CD4-positive, alpha-beta T cell treated with Interleukin-12 subunit alpha and Interleukin-12 subunit beta, for 1 hour (primary cell): ENCODE measurements at places on chromosomes 12 and 14.

GRCh38 chr14:97485201-97485600 lies 688.0 kb downstream of the VRK1 start:
- DNase-seq, result no peak

- no peak for DNase-seq
Observed at GRCh38 chr14:36863271-36863670, 201.6 kb downstream of the PAX9 start.

GRCh38 chr12:12717586-12718380 lies 615 bp downstream of the CDKN1B start:
- peak; percentile 36 for DNase-seq

DNA sequence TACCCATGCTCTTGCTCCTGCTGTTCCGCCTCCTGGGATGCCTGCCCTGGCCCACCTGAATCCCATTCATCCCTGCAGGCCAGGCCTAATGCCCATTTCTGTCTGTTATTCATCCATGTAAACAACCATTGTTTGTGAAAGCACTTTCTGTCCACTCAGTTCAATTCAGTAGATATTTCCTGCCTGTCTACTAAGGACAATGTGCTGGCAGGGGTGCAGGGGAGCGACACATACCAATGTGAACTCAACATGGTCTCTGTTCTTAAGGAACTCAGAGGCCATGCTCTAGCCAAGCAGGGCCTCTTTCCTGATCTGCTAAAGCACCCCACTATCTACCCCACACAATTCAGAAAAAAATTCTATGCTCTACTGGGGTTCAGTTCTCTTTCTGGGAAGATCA lies 88.5 kb upstream of the ZFP36L1 start:
- DNase-seq, result no peak

DNA sequence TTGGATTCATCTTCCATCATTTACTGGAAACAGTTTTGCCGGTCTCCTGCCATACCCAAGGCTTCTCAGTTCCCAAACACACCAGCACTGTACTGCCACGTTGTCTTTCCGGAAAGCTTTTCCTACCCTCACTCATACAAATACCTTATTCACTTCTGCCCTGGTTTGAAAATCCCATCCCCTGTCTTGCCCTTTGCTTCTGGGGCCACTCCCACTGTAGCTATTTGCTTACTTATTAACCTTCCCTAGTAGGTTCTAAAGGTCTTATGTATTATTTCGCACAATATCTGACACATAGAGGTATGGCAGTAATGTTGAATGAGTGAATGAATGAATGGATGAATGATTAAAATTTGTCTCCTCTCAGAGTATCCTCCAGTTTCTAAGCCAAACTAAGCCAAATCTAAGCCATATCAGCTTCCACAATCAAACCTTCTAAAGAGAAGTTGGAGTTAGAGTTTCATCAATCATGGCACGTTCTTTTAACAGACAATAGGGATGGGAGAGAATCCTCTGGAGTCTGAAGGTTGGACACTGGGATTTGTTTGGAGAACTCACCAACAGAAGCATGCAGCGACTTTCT lies 18.6 kb downstream of the TSPAN8 start:
- DNase-seq, result no peak

DNA sequence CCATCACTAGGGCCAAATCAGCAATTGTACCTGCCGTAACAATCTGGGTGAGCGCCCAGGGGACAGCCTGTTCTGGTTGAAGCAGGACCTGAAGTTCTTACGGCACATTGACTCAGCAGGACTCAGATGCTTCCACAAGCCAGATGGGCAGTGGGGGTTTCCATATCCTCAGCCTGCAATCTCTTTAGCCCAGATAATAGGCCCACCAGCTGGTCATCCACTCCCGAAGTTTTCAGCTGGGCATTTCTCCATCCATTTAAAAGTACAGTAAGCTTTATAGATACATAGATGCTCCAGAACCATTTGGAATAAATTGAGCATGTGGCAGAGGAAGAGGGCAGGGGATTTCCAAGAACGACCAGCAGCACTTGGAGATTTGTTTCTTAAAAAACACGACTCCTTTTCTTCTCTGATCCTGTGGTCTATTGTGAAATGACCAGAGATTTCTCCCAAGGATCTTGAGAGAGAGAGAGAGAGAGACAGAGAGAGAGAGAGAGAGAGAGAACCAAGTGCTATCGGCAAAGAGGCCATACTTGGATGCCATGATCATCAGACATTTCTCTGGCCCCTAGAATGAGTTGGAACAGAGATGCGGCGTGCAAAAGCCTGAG lies 74.8 kb upstream of the PLXNC1 start:
- DNase-seq, result no peak

DNA sequence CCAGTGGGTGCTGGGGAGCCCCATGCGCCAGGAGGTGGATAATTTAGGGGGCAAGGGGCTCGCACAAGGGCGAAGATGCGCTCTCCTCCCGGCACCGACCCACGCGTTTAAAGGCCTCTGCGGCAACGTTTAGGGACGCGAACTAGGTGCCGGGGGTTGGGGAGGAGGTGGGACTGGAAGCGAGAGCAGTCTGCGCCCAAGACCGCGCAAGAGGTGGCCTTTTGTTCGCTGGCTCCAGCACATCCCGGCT lies 1.3 kb downstream of the SLC38A1 start:
- peak; percentile 41 for DNase-seq

DNA sequence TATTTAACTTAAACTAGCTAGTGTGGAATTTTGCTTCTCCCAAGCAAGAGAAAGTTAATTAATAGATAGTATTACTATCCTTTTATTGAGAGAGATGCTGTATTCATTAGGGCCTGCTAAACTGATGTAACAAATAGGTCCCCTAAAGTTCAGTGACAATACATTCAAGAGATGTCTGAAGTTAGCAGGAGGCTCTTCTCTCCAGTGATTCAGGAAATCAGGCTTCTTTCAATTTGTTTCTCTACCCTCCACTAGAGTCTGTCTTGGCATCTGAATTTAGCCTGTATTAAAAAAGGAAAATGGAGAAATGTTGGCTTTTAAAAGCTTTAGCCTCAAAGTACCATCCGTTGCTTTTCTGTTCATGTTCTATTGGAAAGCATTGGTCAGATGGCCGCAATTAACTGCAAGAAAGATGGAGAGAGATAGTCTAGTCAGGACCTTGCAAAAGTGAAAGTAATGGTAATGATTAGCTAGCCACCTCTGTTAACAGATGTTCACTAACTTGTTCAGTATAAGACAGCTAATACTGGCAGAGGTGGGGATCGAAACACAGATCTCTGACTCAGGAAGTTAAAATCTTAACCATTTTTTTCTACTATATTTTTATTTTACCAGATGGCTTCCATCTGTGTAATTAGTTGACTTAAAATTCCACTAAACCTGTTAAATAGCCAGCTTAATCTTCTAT lies 786.8 kb downstream of the TMTC2 start:
- no peak for DNase-seq

DNA sequence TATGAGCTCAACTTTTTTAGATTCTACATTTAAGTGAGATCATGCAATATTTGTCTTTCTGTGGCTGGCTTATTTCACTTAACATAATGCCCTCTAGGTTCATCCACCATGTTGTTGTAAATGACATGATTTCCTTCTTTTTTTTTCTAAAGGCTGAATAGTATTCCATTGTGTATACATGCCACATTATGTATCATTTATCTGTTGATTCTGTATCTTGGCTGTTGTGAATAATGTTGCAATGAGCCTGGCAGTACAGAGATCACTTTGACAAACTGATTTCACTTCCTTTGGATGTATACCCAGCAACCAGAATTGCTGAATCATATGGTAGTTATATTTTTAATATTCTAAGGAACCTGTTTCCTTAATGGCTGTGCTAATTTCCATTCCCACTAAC lies 19.1 kb downstream of the FBXW8 start:
- DNase-seq, result no peak

GRCh38 chr14:34593740-34594375 lies 36.1 kb downstream of the SNX6 start:
- no peak for DNase-seq

DNA sequence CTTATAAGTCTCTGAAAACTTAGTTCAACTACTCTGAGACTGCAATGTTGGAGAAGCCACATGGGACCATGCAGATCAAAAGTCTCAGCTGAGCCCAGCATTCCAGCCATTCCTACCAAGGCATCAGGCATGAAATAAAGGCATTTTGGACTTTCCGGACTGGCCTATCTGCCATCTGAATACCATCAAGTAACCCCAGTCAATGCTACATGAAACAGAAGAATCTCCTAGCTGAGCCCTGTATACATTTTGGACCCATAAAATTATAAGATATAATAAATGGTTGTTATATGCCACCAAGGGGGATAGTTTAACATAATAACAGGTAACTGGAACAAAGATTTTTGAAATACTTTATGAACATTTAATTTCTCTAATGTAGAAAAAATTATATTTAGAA lies 9.3 kb upstream of the TMEM260 start:
- DNase-seq, result no peak

DNA sequence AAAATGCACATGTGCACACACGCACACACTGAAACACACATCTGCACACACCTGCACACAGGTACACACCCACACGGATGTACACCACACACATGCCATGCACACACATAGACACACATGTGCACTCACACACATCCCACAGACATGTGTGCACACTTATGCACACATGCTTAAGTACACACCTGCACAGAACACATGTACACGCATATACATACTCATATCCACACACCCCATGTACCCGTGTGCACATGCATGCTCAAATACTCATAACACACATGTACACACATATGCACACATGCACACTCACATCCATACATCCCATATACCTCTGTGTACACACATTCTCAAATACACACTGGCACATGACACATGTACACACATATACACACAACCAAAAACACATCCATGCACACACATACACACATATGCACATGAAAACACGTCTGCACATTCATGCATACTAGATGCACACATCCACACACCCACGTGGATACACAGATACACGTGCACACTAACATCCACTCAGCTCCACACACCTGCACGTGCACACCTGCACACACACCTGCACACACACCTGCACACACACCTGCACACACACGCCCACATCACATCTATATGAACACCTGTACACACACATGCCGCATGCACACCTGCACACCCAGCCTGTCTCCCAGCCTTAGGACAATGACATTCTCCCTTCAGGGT lies 336.7 kb downstream of the ADGRD1 start:
- no peak for DNase-seq

- DNase-seq, result no peak
Observed at GRCh38 chr14:105855893-105856675, 329.7 kb downstream of the TMEM121 start.

DNA sequence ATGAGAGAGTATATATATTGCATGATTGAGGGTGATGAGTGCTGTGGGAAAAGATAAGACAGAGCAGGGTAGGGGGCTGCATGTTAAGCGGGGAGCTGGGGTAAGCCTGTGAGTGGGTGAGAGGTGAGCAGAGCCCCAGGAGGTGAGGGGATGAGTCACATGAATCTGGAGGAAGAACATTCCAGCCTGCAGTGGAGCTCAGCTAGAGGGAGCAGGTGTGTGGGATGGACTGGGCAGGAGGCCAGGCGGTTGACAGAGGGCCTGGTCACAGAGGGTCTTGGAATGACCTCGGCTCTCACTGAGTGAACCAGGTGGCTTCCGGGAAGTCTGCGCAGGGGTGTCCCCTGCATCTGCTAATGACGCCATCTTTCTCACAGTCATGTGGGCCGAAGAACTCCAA lies 44.4 kb downstream of the GIT2 start:
- DNase-seq, result no peak

DNA sequence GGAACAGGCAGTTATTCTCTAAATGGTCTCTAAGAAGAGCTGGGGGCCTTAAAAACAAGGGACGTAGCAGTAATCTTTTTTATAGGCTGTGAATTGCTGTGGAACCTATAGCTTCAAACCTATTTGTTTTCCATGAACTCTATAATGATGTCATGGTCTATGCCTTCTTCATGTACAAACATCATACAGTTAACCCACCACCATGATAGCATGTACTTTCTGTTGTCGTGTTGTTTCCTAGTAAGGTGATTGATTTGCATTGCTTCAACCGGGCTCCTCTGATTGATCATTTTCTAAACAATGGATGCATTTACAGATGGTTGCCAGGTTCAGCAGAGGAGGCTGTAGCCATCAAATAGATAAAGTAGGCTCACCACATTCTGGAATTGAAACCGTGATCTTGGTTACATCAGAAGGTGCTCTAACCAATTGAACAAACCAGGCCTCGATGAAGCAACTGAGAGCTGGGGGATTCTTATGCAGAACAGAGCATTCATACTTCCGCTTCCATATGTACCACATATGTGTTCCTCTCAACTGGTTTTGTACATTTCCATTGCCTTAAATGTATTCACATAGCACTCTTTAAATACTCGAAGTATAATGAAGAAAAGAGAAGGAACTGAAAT lies 25.6 kb upstream of the PCNX1 start:
- DNase-seq, result no peak

GRCh38 chr14:93969082-93969828 lies 7.1 kb downstream of the ASB2 start:
- DNase-seq, result no peak

DNA sequence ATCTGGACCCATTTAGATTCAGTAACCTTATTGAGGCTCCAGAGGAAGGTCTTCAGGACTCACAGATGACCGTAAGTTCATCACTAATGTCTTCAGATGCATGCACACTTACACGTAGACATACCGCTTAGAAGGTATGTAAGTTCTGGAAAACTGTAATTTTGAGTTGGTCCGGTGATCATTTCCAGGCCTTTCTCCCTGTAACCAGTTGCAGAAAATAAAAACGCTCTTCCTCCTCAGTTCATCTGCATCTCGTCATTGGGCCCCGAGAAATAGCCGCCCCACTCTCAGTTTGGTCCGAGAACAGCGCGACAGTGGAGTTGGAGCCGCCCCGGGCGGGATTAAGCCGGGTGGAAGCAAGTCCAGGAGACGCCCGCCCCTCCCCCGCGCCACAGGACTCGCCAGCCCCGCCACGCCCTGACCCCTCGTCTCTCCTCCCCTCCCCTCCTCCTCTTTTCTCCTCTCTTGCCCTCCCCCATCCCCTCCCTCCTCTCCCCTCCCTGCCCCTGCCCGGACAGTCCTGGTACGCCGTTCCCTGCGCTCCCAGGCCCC lies 83.7 kb downstream of the TNFAIP2 start:
- DNase-seq, result no peak

- DNase-seq, result no peak
Observed at GRCh38 chr12:12661086-12661856, 34.7 kb downstream of the GPR19 start.

DNA sequence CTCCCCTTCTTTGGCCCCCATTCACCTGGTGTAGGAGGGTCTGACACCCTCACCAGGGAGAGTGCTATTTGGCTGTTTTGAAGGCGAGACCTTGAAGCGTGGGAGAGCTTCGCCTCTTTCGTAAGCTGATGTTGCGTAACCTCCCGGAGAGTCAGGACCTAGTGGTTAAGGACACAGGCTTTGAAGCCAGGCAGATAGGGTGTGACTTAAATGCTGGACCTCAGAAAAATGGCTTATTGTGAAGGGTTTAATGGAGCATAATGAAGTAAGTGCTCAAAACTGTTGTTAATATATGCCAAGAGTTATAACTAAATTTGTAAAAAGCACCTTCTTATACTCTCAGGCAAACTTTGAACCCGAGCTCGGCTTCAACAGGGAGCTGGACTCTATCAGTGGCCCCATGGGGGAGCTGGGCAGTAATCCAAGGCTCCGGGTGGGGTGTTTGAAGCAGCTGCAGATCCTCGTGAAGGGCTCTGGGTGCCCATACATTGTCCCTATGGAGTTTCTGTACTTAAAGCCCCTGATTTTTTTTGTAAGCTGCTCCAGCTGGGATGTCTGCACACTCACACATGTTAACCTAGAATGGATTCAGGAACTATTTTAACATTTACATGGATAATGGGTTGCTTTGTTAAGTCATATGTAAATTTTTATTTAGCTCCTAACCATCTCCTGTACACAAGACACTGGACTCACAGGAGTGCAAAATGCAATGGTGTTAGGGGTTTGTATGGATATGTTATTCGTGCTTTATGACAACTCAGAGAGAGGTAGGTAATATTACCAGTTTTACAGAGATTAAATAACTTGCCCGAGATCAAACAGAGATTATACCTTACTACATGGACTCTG lies 26.0 kb downstream of the PPFIBP1 start:
- no peak for DNase-seq
